ENCODE measurements at places on chromosomes 2 and 18. TPM values are rescaled to one million over a fixed set of nuclear protein-coding genes. Genes with fewer than 3 reads are reported as not detected.

GRCh38 chr2:107742460-107743027, 84.1 kb upstream of the RGPD4 start:
- DNase-seq, result no peak

GRCh38 chr2:188291617-188292347, at the start of gene GULP1:
Gene GULP1 (plus strand): TSS chr2:188291874. CDS start chr2:188477703, 185,829 bp downstream.
- DNase-seq, result peak; percentile 94

- no peak for DNase-seq
Observed at GRCh38 chr2:224922142-224922727, 120.0 kb downstream of the DOCK10 start.

GRCh38 chr18:44673256-44673880, 7.3 kb upstream of the SETBP1 start:
- DNase-seq, result no peak

- no peak for DNase-seq
Observed at GRCh38 chr2:213627054-213627710, 342.9 kb downstream of the SPAG16 start.

DNA sequence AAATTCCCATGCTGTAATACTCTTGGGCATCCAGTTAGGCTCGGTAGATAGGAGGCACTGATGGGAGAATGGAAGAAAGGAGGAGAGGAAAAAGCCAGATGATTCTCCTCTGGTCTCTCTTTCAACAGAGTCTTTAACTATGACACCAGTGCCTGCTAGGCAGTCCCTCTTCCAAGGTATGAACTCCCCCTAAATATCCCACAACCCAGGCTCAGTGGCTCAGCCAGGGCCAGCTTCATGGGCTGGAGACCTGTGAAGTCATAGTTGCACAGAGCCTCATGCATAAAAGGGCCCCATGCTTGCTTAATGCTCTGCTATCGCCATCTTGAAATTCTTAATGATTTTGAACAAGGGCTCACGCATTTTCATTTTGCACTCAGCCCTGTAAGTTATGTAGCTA, 869.2 kb upstream of the GCFC2 start:
- no peak for DNase-seq

DNA sequence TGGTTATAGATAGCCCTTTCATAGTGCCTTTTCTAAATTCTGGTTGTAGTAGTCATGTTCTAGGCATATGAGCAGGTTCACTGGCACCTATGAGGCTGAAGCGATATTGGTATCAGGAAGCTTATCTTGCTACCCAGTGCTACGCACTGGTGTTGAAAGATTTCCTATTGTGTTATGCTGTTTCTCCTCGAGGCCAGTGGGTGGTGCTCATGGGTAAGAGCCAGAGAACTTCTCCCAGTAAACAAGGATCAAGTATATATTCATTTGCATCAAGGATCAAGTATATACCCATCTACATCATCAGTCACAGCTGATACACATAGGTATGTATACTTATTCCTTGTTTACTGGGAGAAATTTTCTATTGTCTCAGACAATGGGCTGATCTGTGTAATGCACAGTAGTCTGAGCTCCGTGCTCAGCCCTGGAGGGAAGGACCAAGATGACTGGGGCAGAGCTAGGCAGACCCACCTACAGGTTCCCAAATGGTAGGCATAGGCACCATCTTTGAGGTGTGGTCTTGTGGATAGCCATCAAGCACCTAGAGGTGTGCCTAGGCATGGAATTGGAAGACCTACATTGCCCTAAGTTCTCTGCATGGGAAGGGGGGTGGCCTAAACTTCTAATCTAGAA, 101.2 kb upstream of the GALNT13 start:
- DNase-seq, result no peak

- DNase-seq, result no peak
Observed at GRCh38 chr2:61786876-61787275, 67.0 kb downstream of the FAM161A start.

- no peak for DNase-seq
Observed at GRCh38 chr2:229154381-229154780, 116.7 kb downstream of the PID1 start.

- DNase-seq, result no peak
Observed at GRCh38 chr2:69494126-69494525, 56.9 kb upstream of the NFU1 start.

GRCh38 chr2:105447476-105447875, 48.6 kb upstream of the FHL2 start:
- no peak for DNase-seq

DNA sequence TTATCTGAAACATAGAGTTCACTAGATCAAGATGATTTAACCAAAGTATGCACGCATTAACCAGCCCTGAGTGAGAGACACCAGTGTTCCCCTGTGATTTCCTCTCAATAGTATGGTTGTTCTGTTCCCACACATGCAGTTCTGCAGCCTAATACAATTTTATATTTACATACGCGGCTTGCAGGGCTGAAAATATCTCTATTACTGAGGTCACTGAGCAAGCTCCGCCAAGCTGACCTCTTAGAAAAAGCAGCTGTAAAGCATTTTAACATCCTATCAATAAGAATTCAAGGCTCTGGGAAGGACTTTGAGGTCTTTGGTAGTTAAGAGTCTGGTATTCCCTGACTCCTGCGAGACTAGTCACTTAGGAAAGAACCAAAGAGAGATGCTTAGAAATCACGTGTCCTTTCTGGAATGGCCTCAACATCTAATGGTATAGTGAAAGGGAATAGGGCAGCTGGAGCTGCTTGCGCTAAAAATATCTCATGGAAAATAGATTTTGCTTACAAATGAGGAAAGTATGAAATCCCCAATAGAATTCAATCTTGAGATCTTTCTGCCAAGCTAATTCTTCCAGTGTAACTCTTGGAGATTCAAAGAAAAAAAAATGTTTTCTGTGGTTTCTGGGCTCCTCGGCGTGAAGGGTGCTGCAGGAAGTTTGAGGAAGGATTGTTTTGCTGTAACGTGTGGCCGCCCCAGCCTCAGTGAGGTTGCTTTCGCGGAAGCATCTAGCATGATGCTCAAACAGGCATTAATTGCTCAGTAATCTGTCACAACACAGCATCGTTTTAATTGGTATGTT, 59.2 kb downstream of the DOCK10 start:
- peak; percentile 74 for DNase-seq

GRCh38 chr18:57397440-57398132, 37.6 kb upstream of the ONECUT2 start:
- DNase-seq, result no peak

DNA sequence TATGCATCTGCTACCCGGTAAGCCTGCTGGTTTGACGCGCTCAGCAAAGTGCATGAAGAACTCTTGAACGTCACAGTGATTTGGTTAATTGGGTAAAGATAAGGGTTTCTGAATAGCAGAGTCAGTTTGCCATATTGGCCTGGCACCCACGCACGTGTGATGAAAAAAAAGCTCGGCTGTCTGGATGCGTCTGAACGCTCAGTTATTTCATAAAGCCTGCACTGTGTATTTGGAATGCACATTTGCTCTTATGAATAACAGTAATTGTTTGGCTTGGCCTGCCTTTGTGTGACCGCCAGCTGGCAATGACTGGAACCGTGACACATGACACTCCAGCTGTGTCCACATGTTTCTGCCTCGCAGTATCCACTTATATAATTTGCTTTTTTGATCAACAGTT, 129.2 kb upstream of the MEIS1 start:
- peak; percentile 74 for DNase-seq

DNA sequence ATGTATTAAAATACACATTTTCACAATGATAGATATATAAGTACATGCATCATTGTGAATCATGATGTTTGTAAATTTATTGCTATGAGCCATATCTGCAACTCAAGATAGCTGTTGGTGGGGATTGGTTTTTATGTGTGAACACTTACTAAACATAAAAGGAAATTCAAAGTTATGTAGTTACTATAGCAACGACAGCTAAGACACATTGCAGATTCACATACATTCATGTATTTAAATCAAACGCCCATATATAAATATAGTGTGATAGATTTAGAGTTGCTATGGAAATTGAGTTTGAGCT, 65.6 kb downstream of the MAPRE2 start:
- DNase-seq, result no peak

- no peak for DNase-seq
Observed at GRCh38 chr18:9753846-9754245, 45.7 kb downstream of the RAB31 start.

GRCh38 chr18:37294951-37295350, 270.6 kb downstream of the CELF4 start:
- DNase-seq, result peak; percentile 40

- DNase-seq, result no peak
Observed at GRCh38 chr2:88087763-88088162, 20.1 kb downstream of the SMYD1 start.

GRCh38 chr2:25257032-25257552, 84.6 kb downstream of the DNMT3A start:
- no peak for DNase-seq

DNA sequence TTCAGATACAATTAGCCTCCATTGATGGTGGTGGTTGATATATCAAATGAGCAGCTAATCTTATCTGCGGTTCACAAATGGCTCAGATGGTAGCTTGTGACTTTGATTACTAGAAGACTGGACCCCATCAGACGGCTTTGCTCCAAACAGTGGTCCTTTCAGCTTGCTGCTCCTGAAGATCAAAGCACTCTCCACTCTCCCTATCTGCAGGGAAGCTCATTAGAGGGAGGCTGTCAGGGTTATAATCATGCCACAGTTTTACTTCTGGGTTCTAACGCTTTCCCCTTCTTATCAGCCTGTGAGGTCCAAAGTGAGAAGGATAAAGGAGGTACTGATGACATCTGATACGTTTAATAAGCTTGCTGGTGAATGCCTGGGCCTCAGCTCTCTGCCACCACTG, 247.1 kb upstream of the NT5C1B start:
- no peak for DNase-seq

Gene ZC3H8
- polyA plus RNA-seq, result 8.3 TPM

Gene MERTK
- 9.2 TPM for polyA plus RNA-seq

Gene PMS1
- 6.9 TPM for polyA plus RNA-seq

Gene OSBPL6
- polyA plus RNA-seq, result 1.4 TPM

Gene MGAT4A
- polyA plus RNA-seq, result 23.5 TPM

Gene RAB6C
- polyA plus RNA-seq, result 0.17 TPM

Gene ADD2
- polyA plus RNA-seq, result not detected

Gene ERFE
- 1.6 TPM for polyA plus RNA-seq

Measured in kidney (tissue), 22 donors.